Endothelial cell (in vitro differentiated cells): ENCODE measurements at places on chromosomes 1 and 21. TPM values are rescaled to one million over a fixed set of nuclear protein-coding genes. Genes with fewer than 3 reads are reported as not detected.

DNA sequence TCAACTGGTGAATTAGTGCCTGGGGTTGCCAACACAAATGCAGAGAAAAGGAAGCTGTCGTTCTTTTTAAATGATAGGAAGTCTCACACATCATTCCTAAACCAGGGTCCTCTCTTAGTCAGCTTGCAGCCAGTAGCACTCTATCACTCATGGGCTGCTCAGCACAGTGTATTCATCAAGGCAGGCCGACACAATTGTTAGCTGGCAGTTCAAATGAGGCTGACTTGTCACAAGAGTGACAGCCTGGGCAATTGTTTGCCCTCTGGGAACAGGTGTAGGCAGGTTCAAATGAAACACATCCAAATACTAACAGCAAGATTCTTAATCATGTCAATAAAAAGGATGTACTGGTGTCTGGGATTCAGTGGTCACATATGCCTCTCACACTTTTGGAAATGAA lies 76.9 kb downstream of the ERICH3 start:
- DNase-seq = no peak

GRCh38 chr1:64680599-64680998 lies 64.3 kb upstream of the RAVER2 start:
- DNase-seq = no peak

GRCh38 chr1:172940174-172940855 lies 110.4 kb downstream of the TNFSF18 start:
- no peak for DNase-seq

DNA sequence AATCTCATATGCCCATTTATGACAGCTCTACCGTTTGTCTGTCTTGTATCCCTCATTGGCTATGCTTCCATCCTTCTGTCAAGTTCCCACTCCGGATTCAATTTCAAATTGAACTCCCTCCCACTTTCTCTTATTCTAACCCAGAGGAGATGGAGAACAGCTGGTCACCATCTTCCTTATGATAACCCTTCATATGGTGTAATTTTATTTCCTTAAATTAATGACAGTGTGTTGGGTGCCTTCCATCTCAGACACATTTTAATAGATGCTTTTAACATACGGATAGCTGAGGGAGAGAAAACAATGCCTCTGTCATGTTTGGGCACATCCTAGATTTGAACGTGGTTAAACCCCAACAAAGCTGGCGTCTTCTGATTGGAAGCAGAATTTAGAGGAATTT lies 103.0 kb upstream of the PLXNA2 start:
- DNase-seq = no peak

GRCh38 chr1:206833801-206834200 lies 31.6 kb upstream of the IL20 start:
- no peak for DNase-seq

GRCh38 chr1:219387211-219387610 lies 213.5 kb downstream of the LYPLAL1 start:
- no peak for DNase-seq

GRCh38 chr1:22076346-22076745 lies 23.8 kb downstream of the CDC42 start:
- DNase-seq = no peak

GRCh38 chr1:156414461-156415064 lies 45.6 kb downstream of the RHBG start:
- DNase-seq = peak; percentile 57

DNA sequence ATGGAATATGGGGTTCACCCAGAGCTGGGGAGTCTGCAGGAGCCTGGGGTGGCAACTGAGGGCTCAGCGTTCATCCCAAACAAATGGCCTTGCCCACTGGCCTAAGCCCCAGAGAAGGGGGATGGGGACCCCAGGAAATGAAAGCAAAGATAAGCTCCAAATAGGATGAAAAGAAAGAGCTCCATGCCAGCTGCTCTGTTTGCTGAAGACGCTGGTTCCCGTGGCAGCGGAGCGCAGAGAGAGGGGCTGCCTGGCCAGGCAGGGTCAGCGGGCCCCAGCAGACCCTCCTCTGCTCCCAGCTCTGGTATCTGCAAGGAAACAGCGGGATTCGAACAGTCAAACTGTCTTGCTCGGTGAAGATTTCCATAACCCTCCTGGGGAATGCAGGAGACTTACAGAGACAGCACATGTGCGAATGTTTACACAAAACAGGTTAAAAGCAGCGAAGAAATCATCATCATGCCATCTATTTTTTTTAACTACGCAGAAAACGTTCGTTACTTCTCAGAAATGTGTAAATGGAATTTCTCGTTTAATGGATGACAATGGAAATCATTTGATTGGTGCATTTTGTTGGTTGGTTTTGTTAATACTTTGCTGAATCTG lies 94.4 kb downstream of the PDE9A start:
- DNase-seq = no peak

DNA sequence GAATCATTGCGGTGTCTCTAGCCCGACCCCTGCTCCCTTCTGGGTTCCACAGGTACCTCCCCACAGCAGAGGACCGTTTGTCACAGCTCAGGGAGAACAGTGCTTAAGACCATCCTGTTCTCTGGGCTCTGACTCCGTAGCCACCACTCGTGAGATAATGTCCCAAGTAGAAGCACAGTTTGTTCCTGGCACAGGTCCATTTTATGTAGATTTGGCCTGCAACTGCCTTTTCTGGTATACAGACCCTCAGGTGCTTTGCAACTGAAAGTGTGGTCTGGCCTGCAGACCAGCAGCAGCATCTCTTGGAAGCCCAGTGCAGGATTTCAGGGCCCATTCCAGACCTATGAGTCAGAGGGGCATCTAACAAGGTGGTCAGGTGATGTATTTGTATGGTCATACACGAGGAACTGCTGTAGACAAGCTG lies 28.4 kb upstream of the TMEM125 start:
- DNase-seq = no peak

- no peak for DNase-seq
Measured at GRCh38 chr1:66090859-66091457, 298.3 kb downstream of the PDE4B start.

- no peak for DNase-seq
Measured at GRCh38 chr1:209829716-209830115, 1.9 kb downstream of the UTP25 start.

DNA sequence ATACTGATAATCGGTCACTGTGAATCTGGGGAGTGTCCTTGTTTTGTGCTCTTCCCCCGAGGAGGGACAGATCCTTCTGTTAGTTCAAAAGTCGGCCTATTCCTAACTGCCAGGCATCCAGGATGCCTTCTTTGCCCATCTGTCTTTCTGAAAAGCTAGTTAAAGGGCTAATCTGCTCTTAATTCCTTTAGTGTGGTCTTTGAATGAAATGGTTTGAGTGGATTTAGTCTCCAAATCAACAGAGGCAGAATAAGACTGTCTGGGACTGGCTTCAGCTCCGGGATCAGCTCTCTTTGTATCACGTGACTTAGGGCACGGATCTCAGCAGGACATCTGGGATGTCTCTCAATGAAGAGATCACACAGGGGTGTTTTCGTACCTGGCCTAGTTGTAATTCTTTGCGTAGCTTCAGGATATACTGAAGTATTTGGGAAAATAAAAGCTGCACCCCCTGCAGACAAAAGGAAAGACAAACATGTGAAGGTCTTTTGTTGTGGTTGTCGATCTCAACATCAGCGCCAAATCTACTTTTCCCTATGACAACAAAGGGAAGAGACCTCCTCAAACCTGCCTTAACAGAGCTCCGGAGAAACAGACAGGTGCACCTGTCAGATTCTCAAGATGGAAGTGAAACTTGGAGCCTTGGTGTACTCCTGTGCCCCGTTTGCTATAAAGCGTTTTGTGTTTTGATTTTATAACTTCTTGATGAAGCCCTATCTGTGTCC lies 97.9 kb downstream of the ERG start:
- no peak for DNase-seq

- DNase-seq = no peak
Measured at GRCh38 chr1:236716160-236716559, 29.9 kb downstream of the ACTN2 start.

DNA sequence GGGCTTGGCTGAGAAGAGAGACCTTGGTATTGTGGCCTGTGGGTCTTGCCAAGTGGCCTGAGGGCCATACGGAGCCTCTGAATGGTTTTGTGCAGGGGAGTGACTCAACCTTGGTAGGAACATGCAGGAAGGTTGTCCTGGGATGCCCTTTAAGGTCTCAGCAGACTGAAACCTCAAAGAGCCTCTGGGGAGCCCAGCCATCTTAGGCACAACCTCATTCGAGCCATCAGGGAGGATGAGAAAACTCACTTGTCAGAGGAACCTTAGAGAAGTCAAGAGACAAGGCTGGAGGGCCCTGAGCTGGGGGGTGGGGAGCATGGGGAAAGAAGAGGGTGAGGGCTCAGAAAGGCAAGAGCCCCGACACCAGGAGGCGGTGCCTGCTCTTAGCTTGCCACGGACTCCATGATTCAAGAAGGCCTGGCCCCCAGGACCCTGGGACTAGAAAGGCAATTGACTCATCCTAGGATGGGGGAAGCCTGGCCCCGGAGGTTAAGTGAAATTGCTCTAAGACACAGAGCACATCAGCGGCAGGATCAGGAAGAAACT lies 13.0 kb downstream of the IFI6 start:
- no peak for DNase-seq

GRCh38 chr1:159895286-159895685 lies 4.7 kb downstream of the CFAP45 start:
- no peak for DNase-seq

DNA sequence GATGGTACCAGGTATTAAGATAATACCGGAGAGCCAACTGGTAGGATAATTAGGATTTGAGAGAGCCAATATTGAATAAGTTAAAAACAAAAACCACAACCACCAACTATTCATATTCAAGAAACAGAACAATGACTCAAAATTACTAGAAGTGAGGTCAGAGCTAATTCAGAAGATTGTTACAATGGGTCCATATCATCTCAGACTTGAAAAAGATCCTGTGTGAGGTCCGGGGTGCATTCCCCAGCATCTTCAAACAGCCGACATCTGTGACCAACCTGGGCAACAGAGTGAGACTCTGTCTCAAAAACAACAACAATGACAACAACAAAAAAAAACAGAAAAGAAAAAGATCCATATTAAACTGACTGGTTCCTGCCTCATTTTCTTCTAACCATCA lies 18.6 kb downstream of the AK2 start:
- DNase-seq = no peak

Gene IQGAP3
- 13.1 TPM for total RNA-seq

Gene SPATA21
- not detected for total RNA-seq

Gene OR6K3
- total RNA-seq = not detected

Gene ZBTB21
- 8.4 TPM for total RNA-seq

Gene SUMO3
- 69.0 TPM for total RNA-seq

Gene MYCBP
- 34.6 TPM for total RNA-seq

Gene IGSF5
- total RNA-seq = 2.5 TPM

Gene EVA1B
- total RNA-seq = 87.9 TPM

Gene CD84
- total RNA-seq = not detected

Gene SAMSN1
- 2.0 TPM for total RNA-seq

Gene KDM5B
- total RNA-seq = 195 TPM

Gene CELA3A
- not detected for total RNA-seq

Gene PALMD
- total RNA-seq = 1.9 TPM

Gene FABP3
- total RNA-seq = 1.1 TPM

Gene LCE2B
- not detected for total RNA-seq

Gene AIM2
- total RNA-seq = 29.2 TPM

Gene USH2A
- total RNA-seq = not detected

Gene KCNN3
- 17.3 TPM for total RNA-seq

Gene ARMH1
- 4.1 TPM for total RNA-seq

Gene CD1E
- not detected for total RNA-seq

Gene GSTM2
- total RNA-seq = 20.4 TPM

Gene PRAMEF12
- total RNA-seq = not detected

Gene WNT9A
- 1.0 TPM for total RNA-seq
